ENCODE measurements at places on chromosomes 4 and X.

DNA sequence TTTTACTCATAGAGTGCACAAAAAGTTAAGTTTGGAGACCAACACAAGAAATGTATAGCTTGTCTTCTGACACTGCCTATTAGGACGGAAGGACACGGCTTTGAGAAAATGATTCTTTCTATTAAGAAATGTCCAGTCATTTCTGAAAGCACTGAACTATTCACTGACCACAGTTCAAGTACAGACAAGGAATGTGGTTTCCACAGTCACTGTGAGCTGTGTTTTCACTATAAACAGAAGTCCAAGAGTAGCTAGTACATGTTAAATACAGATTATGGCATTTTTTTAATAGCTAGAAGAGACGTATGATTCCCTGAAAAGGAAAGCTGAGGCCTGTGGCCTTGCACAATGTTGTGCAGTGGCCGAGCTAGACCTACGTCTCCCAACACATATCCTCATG is 115.1 kb upstream of the GPM6A start:
- no peak for DNase-seq

DNA sequence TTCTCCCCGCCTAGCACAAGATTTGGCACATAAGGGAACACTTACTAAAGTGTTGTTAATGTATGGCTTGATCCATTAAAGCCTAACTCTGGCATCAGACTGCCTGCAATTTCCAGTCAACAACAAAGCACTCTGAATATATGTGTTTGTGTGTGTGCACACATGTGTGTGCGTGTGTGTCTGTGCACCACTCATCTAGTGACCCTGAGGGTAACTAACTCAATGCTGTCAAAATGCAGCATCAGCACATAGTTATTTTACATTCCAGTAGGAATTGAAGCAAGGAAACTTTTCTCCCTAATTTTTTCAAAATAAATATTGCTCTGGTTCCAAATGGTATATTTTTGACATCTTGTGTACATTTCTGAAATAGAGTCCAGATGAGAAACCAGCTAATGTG is 94.4 kb downstream of the SHROOM4 start:
- no peak for DNase-seq

DNA sequence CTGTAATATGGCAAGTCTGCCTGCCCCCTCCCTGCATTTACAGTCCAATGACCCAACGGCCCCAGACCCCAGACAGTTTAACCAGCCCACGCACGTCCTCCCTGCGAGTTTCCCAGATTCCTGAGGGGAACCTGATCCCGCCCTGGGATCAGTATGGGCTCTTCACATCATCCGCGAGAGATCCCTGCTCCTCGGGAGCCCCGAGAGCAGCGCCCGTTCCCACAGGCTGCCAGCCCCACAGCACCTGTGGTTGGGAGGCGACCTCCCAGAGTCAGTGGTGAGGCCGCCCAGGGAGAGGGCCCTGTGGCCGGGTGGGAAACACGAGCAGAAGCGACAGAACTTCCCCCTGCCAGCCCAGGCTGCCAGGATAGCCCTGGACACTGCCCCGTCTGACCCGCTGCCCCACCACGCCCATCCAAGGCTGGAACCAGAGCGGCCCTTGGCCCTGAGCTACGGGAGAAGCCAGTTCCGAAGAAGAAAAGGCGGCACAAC is 32.8 kb downstream of the TSC22D3 start:
- DNase-seq, result no peak

DNA sequence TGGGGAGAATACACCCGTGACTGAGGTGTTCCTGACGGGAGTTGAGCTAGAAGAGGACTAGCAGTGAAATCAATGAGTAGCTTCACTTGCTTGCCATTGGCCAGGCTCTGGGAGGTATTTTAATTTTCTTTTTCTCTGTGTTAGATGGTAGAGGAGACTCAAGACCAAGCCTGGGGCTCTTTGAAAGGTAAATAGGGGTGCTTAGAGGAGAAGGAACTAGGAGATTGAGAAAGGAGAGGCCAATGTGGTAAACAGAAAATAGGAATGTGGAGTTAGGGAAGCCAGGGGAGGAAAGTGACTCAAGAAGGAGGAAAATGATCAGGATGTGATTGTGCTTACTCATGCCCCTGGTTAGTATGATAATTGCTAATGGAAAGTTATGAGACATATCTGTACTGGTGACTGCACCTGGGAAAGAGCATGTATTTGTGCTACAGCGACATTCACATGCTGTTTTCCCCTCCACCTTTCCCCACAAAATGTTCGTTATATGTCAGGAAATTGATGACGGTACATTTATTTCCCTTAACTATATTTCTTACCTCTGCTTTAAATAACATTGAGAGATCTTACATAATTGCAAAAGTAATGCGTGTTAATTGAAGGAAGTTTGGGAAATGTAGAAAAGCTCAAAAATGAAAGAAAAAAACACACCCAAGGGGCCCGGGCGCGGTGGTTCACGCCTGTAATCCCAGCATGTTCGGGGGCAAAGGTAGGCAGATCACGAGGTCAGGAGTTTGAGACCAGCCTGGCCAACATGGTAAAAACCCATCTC is 16.9 kb upstream of the LRBA start:
- peak; percentile 43 for DNase-seq

DNA sequence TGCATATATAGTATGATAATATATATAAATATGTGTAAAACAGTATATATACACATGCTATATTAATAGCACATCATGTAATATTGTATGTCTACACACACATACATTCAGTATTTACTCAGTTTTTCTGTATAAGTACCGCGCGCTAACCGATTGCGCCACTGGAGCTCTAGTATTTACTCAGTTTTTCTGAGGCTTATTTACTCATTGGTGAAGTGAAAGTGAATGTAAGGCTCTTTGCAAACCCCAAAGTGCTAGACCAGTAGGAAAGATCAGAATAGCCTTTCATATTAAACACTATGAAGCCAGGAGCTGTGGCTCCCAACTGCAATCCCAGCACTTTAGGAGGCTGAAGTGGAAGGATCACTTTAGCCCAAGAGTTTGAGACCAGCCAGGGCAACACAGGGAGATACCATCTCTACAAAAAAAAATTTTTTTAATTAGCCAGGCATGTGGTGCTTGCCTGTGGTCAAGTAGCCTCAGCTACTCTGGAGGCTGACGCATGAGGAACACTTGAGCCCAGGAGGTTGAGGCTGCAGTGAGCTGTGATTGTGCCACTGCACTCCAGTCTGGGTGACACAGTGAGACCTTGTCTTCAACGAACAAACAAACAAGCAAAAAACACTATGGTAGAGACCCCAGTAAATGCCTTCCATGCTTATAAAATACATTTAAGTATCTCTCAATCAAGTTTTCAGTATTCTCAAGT is 125.8 kb downstream of the KIT start:
- no peak for DNase-seq
